ENCODE measurements at places on chromosomes 6 and 20.

- no peak for DNase-seq
Observed at GRCh38 chr6:158026901-158027589, 45.4 kb downstream of the SYNJ2 start.

GRCh38 chr6:129875610-129876520 is 14.8 kb upstream of the TMEM244 start:
- DNase-seq, result no peak

GRCh38 chr6:157563611-157564284 is 182.8 kb downstream of the ZDHHC14 start:
- peak; percentile 54 for DNase-seq

DNA sequence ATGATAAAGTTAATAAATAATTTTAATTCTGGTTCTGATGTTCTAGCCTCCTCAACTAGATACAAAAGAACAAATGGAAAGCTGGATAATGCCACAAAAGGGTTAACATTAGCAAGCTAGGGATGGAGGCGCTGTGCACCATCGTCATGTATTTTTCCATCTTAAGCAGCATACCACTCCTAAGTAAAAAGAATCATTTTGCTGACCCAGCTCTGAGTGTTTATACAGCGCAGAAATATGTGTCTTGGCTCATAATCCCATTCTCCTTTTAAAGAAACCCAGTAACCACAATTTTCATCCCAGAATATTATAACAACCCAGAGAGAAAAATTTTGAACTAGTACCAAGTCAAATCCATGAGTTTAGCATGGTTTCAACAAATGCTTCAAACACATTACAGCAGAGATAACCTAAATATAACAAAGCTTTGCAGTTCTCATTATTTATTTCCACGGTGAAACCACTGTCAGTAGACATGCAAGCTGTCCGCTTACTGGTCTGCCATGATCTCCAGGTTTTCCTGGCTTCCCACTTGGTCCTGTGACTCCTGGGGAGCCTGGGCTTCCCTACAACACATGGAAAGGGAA is 111.1 kb downstream of the COL12A1 start:
- DNase-seq, result no peak

- no peak for DNase-seq
Observed at GRCh38 chr20:4046311-4046924, 31.1 kb upstream of the RNF24 start.

- no peak for DNase-seq
Observed at GRCh38 chr6:10426781-10427279, 12.0 kb upstream of the TFAP2A start.

DNA sequence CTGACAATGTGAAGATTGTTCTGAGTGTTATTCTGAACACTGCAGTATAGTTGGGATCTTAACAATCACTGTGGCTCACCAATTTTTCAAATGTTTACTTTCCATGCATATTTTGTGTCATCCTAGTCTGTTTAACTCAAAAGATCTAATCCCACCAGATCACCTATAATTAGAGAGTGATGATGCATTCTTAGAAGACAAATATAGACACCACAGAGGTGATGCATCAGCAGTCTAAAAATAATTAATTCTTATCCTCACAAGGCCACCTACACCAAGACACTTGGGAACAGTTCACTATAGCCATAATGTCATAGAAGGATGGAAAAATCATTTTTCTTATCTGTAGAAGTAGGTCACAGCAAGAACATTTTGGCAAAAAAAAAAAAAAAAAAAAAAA is 154.8 kb downstream of the UBE3D start:
- DNase-seq, result no peak

DNA sequence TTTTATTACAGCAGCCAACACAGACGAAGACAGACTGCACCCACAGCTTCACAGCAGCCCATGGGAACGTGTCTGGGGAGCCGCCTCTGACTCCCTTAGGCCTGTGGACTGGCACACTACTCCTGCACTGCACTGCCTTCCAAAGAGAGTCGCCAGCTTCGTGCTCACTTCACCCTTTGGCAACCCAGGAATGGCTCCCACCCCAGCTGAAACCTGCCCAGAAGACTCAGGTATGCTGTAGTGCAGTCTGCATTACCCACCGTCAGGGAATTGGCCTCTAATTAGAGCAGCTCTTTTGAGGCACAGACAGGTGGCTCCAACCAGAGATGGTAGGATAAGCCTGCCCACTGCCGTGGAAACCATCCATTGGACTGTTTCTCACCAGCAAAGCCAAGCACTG is 39.9 kb upstream of the FRMD1 start:
- no peak for DNase-seq

GRCh38 chr6:55227862-55228261 is 53.5 kb downstream of the HCRTR2 start:
- DNase-seq, result no peak

DNA sequence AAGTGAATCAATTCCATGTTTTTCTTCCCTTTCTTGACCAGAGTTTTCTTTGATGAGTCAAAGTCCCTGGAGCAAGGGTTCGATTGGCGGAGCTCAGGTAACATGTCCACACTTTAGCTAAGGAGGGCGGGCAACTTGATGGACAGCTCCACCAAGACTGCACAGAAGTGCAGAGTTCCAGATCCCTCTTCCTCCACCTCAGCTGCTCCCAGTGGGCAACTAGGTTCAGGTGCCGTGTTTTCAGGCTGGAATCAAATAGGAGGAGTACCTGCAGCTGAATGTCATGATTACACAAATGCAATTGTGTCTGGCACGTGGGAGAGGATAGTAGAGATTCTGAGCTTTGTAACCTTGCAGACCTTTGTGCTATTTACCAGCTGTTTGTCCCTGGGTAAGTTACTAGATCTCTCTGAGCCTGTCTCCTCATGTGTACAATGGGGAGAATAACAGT is 1.9 kb upstream of the ELMO2 start:
- DNase-seq, result no peak

GRCh38 chr20:8808202-8808535 is 260.7 kb upstream of the PLCB4 start:
- no peak for DNase-seq

DNA sequence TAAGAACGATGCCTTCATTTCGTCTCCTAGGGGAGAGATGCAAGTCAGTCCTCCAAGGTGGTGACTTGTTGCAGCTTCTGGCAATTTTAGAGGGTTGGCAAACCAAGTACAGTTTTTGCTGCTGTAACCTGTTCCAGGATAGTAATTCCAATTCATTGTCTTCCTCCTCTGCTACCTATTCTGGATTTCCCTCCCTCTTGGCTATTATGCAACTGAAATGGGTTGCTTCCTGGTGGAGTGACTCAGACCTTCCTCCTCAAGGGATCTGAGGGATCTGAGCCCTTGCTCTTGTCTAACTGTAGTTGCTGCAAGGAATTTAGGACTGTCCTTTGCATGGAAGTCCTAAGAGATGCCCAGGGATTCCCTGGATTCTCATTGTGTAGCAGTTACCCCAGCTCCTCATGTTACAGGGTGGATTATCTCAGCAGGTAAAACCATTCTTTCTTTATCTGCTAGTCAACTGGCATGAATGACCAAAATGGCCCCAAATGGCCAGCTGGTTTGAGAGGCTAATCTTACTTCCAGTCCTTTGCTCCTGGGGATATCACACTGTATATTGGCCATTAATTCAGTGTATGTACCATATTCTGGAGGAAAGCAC is 17.6 kb upstream of the ELMO2 start:
- DNase-seq, result no peak

DNA sequence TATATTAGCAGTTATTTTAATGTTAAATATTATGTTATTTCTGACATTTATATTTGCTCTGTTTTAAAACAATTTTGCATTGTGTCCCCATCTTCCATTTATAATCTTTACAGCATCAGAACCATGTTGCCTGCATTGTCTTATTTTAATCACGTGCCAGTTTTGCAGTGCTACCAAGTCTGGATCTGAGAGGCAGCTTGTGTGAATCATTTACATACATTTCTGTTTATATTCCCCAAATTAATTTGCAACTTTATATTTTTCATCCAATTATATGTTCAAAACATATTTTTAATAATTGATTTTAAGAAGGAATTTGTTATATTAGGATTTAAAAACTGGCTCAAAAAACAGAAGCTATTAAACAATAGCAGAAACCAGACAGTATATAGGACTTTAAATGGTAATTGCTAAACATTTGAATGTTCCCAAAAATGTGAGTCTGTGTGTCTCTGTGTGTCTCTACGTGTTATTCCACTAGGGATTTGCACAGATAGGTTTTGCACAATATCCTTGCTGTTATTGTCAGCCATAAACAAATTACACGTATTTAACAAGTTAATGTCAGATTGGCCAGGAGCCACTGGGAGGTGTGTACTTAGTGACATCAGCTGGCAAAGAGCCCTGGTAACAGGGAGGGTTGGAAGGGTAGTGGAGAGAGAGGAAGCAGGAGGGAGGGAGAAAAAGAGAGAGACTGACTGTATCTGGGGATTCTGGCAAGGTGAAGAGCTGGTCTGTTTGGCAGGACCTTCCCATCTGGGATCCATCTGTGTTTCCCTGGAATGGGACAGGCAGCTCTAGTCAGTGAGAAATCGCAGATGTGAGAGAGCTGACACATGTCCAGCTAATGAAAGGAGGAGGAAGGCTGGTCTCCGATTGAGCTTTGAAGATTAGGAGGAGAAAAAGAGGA is 72.1 kb downstream of the CBFA2T2 start:
- no peak for DNase-seq

DNA sequence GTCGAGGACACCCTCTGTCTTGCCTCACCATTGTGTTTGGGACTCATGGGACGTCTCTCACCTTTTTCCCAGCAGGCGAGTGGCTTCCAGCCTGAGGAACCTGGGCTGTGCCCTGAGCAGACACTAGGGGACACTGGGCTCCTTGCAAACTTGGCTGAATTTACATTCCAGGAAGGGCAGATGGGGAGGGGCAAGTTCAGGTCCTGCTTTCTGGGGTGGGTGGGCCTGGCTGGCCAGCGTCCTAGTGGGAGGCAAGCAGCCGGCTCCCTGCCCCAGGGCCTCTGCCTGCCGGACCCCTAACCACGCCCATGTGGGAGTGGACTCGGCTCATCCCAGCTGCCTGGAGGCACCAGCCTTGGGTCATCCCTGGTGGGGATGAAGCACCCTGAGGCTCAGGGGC is 48.2 kb upstream of the MLN start:
- DNase-seq, result peak; percentile 41

GRCh38 chr6:36544228-36544627 is 3.1 kb downstream of the STK38 start:
- DNase-seq, result peak; percentile 79

GRCh38 chr20:35637276-35637675 is 21.6 kb downstream of the SPAG4 start:
- DNase-seq, result no peak

DNA sequence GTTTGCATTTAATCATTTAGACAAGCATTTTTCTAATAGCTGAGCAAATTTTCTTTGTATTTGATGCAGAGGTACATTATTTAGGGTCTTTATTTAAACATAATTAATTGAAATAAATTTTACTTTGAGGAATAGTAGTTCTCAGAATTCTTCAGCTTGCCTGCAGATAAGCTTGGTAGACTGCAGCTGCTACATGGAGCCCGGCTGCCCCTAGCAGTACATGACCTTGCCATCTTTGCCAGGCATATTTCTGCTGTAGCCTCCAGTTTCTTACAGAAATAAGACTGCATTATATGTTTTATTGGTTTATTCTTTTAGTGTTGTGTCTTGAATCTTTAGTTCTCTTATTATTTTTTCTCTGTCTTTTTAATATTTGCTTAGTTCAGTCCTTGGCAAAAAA is 396.8 kb downstream of the QKI start:
- DNase-seq, result no peak

DNA sequence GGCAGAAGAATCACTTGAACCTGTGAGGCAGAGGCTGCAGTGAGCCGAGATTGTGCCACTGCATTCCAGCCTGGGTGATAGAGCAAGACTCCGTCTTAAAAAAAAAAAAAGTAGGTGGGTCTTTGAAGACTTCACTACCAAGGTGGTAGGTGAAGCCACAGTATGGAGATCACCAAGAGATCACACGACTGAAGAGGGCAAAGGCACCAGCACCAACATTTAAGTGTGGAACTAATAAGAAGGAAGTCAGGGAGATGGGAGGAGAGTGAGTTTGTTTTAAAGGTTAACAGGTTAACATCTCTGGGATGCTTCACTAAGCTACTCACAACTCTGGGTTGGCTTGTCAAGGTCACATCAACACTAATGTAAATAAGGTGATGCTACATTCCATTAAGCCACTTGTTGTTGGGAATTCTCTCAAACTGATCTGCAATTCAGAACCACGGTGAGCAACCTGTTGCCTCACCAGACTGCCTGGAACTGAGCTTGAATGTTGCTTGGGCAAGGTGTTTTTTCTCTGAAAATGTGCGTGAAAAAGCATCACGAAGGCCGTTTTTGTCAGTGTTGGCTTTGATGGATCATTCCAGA is 48.7 kb downstream of the KCTD20 start:
- no peak for DNase-seq

DNA sequence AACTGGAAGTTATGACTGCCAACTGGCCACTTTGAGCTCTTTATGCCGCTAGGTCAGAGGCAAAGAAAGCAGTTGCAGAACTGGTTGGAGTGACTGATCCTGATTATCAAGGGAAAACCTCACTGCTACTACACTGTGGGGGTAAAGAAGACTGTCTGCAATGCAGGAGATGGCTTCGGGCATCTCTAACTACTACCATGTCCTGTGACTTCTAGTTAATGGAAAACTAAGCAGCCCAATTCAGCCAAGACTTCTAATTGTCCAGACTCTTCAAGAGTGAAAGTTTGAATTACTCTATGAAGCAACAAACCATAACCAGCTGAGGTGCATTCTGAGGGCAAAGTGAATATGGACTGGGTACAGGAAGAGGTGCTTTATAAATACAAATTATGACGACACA is 773.6 kb upstream of the SLC35B3 start:
- no peak for DNase-seq

- no peak for DNase-seq
Observed at GRCh38 chr6:35054106-35054742, 86.9 kb downstream of the TCP11 start.

- peak; percentile 19 for DNase-seq
Observed at GRCh38 chr6:158627940-158628211, 16.7 kb downstream of the DYNLT1 start.

- no peak for DNase-seq
Observed at GRCh38 chr6:21759721-21760120, 166.2 kb downstream of the SOX4 start.

DNA sequence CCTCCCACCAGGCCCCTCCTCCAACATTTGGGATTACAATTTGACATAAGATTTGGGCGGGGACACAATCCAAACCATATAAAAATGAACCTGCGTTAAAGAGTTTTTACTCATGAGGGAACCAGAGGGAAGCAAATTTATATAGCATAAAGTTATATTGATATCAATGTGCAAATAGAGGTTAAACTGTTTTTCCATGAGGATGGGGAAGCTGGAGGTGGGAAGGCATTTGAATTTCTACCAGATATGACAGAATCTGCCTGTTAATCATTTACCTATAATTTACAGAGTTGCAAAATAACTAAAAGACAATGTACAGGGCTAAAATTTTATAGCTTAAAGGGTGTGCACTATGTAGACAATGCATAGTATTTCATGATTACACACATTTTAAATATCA is 322.0 kb upstream of the FKBP1C start:
- DNase-seq, result no peak
